ENCODE measurements at places on chromosomes 3 and 15. TPM values are rescaled to one million over a fixed set of nuclear protein-coding genes. Genes with fewer than 3 reads are reported as not detected.

CHRM5 gene
- 0.41 TPM for total RNA-seq

BUB1B gene
- 11.4 TPM for total RNA-seq

SLCO2A1 gene
- under 0.01 TPM for total RNA-seq

GOLGA8K gene
- 0.41 TPM for total RNA-seq

SLC6A20 gene
- 3.3 TPM for total RNA-seq

All from frontal cortex (tissue), 4 donors.